Pancreas (tissue), 10 donors: ENCODE measurements at places on chromosomes 5 and 9. TPM values are rescaled to one million over a fixed set of nuclear protein-coding genes. Genes with fewer than 3 reads are reported as not detected.

The ANKRD18A gene
- 5.9 TPM for total RNA-seq

The NR5A1 gene
- total RNA-seq, result not detected

The KCNV2 gene
- not detected for total RNA-seq

The IFNA21 gene
- total RNA-seq, result not detected

The TLR4 gene
- 3.9 TPM for total RNA-seq

The SYNPO gene
- 31.1 TPM for total RNA-seq

The CDC20B gene
- total RNA-seq, result not detected

The GPR151 gene
- total RNA-seq, result not detected

The PPP2CA gene
- total RNA-seq, result 49.5 TPM

The IL5 gene
- total RNA-seq, result not detected

- DNase-seq, result no peak
- no peak overlapping the region for H3K27ac ChIP-seq
- H3K36me3 ChIP-seq, result no peaks in the 10 kb centered on the region
- H3K4me1 ChIP-seq, result no peaks in the 10 kb centered on the region
- no peaks in the 10 kb centered on the region for H3K27me3 ChIP-seq
- H3K4me3 ChIP-seq, result no peak overlapping the region
Measured at GRCh38 chr5:110269478-110270142, 456.9 kb downstream of the TMEM232 start.

DNA sequence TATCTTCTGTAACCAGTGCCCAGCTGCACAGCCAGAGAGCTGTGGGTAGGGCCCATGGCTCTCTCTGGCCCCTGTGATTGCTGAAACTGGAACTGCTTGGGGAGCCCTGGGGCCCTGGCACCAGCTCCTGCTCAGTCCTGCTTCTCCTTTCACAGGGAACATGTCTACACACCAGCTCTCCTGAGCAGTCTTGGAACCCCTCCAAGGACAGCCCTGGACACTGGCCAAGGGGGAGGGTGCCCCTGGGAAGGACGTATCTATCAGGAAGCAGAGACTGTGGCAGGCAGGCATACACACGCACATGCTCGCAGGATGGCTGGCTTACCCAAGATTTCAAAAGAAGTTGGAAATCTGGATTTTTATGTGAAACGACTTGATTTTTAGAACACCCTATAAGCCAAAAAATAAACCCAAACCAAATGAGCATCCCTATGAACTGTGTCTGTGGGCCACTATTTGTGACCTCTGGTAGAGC is 8.8 kb upstream of the TRAF1 start:
- H3K4me1 ChIP-seq, result peaks cover 19% of the 10 kb centered on the region
- H3K27ac ChIP-seq, result peak overlapping the region; percentile 17
- H3K36me3 ChIP-seq, result no peaks in the 10 kb centered on the region
- H3K27me3 ChIP-seq, result no peaks in the 10 kb centered on the region
- peak; percentile 100 for DNase-seq

DNA sequence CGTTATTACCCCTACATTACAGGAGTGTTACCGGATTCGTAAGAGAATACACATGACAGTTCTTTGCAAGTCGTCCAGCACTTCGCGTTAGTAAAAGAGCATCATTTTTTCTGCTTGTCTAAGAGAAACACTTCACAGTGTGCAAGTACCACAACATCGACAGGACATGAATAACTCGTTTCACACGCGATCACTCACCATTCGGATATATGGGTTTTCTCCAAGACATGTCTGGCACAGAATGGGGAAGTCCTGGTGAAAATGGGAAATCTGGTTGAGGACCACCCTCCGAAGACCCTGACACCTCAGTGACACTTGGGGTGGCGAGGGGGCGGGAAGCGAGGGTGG is 642 bp downstream of the RBM22 start:
- peak overlapping the region; percentile 84 for H3K27ac ChIP-seq
- H3K4me3 ChIP-seq, result peak overlapping the region; percentile 60
- DNase-seq, result no peak
- no peaks in the 10 kb centered on the region for H3K36me3 ChIP-seq
- H3K4me1 ChIP-seq, result peaks cover 9% of the 10 kb centered on the region

DNA sequence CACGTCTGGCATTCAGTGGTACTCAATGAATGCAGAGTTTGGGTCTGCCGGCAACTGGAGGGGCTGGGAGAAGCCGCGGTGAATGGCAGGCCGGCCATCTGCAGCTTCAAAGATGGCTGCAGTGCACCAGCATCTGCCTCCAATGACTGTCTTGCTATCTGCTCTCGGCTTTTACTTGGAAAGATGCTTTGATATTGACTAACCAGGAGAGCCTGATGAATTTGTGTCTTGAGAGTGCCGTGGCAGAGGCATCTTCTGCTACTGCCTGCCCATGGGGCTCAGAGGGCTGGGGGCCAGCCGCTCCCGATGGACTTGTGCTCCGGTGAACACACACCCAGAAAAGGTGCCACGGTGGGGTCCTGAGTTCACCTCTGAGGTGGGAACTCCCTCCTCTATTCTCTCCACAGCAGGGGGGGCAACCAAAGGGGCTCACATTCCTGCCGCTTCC is 164.5 kb downstream of the COL23A1 start:
- no peak overlapping the region for H3K4me3 ChIP-seq
- peaks cover 5% of the 10 kb centered on the region for H3K4me1 ChIP-seq
- no peaks in the 10 kb centered on the region for H3K36me3 ChIP-seq
- DNase-seq, result no peak
- no peaks in the 10 kb centered on the region for H3K27me3 ChIP-seq
- no peak overlapping the region for H3K27ac ChIP-seq

DNA sequence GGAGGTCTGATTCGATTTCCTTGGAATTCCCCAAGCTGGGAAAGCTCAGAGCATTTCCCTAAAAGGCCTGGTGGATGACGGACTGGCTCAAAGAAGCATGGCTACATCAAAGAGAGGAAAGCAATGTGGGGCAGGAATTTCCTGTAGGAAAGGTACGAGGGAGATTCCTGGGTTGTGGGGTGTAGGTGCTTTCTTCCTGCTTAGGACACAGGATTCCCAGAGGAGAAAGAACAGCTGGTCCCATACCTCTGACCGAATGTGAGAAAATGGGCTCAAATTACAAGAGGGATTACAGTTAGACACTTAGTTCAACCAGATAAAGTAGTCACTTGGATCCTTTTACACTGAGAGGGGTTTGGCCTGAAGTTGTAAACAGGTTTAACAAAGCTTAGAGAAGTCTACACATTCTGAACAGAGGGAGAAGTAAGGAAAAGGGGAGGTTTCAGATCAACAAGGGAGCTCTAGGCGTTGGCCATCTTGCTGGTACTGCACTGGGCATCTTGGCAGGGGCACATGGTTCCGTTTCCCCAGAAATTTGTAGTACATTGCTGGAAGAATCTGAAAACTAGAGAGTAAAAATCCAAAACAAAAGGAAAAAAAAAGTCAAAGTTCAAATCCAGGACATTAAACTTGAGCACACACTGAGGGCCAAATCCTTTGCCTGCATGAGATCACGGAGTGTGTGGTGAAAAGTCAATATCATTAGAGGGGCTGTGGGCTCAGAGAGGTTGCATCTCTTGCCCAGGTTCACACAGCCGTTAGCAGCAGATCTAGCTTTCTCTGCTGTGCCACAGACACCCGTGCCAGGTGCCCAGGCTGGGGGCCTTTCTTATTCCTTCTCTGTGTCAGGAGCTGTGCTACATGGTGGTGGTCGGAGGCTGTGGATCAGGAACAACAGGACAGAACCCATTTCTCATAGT is 171.3 kb downstream of the RGS3 start:
- H3K36me3 ChIP-seq, result no peaks in the 10 kb centered on the region
- no peak for DNase-seq
- no peak overlapping the region for H3K27ac ChIP-seq
- H3K27me3 ChIP-seq, result no peaks in the 10 kb centered on the region
- H3K4me3 ChIP-seq, result no peak overlapping the region

DNA sequence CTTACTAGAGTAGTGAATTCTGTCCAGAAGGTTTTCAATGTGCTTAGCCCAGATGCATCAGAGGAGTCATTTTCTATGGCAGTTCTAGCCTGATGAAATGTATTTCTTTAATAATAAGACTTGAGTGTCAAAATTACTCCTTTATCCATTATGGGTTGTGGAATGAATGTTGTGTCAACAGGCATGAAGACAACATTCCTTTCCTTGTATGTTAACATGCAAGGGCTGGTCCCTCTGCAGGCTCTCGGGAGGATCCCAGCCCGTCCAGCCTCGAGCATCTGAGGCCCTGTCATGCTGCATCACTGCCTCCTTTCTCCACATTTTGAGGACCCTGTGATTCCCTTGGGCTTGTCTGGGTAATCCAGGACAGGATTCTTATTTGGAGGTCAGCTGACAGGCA is 42.9 kb upstream of the FAM120AOS start:
- H3K27ac ChIP-seq, result no peak overlapping the region
- DNase-seq, result no peak
- H3K36me3 ChIP-seq, result peaks cover 32% of the 10 kb centered on the region
- H3K4me1 ChIP-seq, result peaks cover 15% of the 10 kb centered on the region
- H3K27me3 ChIP-seq, result no peaks in the 10 kb centered on the region

DNA sequence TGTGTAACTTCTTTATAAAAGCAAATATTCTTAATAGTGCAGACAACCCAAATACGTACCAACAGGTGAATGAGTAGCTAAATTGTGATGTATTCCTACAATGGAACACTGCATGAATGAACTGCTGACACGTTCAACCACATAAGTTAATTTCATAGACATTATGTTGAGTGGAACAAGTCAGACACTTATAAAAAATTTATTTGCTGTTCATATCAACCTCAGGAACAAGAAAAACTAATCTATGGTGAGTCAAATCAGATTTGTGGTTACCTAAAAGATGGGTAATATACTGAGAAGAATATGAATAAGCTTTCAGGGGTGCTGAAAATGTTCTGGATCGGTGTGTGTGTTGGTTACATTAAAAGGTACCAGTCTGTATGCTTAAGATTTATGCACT is 35.7 kb downstream of the INVS start:
- no peak overlapping the region for H3K27ac ChIP-seq
- H3K36me3 ChIP-seq, result no peaks in the 10 kb centered on the region
- no peaks in the 10 kb centered on the region for H3K27me3 ChIP-seq
- DNase-seq, result no peak

DNA sequence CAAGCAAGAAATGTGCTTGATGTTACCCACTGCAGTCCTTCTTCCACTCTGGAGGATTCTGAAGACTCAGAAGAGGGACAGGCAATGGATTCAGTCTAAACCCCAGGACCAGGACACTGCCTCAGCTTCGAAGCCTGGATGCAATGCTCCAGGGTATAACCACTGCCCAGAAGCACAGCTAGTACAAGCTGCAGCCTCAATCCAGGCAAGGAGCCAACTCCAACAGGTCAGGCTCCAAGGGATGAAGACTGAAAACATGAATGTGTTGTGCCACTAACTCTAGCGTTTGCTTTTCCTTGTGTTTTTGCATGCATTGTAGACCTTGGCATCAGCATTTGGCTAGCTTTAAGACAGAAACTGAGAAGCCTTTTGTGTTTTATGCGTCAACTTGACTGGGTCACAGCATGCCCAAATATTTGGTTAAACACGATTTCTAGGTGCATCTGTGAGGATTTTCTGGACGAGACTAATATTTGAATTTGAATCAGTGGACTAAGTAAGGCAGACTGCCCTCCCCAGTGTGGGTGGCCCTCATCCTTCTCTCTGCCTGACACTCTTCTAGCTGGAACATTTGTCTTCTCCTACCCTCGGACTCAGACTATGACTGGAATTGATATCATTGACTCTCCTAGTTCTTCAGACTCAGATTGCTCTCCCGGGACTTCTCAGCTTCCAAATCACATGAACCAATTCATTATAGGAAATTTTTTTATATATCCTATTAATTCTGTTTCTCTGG is 20.5 kb upstream of the GPX3 start:
- H3K27ac ChIP-seq, result no peak overlapping the region
- no peak overlapping the region for H3K4me3 ChIP-seq

DNA sequence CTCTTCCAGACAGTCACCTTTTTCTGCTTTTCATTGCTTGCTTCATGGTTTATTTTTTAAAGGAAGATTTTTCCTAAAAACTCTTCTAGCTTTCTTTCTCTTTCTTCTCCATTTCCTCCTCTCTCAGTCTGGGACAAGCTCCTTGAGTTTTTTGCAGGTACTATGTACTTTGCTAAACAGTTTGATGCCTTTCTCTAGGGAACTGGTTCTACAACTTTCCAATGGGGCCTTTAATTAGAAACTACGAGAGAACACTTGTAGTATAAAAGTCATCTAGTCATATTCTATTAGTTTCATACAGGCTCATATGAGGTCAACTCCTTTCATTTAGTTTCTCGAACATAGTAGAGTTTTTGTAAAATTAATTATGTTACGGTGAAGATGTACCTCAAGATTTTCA is 189.6 kb downstream of the DOCK8 start:
- H3K4me3 ChIP-seq, result no peak overlapping the region
- H3K36me3 ChIP-seq, result no peaks in the 10 kb centered on the region
- DNase-seq, result no peak
- no peaks in the 10 kb centered on the region for H3K27me3 ChIP-seq
- H3K27ac ChIP-seq, result no peak overlapping the region

DNA sequence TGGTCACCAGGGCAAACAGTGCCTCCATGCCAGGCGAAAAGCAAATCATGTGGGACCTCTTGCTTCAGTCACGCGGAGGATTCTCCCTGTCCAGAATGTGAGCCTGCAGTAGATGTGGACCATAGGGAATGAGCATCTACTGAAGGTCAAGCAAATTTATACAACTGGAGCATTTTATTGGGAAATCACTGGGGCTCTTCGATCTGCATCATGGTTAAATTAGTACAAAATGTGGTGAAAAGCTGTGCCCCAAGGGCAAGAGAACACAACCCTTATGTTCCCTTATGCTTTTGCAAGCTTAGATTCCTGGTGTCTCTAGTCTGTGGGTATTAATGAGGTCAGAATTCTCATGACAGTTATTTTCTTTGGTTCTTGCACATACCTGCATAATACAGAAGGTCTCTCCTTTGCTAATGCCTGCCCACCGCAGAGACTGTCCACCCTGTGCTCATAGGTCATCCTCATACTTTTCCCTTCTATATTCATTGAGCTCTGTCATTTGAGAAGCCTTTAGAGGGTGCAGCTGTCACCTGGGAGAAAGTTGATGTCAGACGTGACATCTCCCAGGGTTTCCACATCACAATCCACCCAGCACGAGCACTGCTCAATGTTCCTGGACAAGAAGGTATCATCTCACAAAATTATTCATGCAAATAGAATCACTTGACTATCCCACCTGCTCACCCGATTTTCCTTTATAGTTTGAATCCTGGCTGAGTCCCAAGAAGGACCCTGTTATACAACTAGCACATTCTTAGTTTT is 111.7 kb downstream of the NXNL2 start:
- no peaks in the 10 kb centered on the region for H3K36me3 ChIP-seq
- no peak overlapping the region for H3K4me3 ChIP-seq
- H3K4me1 ChIP-seq, result no peaks in the 10 kb centered on the region
- no peak for DNase-seq
- H3K27ac ChIP-seq, result no peak overlapping the region

GRCh38 chr5:116452774-116453368 is 121.8 kb downstream of the SEMA6A start:
- H3K27me3 ChIP-seq, result no peaks in the 10 kb centered on the region
- no peak overlapping the region for H3K4me3 ChIP-seq
- no peaks in the 10 kb centered on the region for H3K36me3 ChIP-seq
- H3K4me1 ChIP-seq, result no peaks in the 10 kb centered on the region

DNA sequence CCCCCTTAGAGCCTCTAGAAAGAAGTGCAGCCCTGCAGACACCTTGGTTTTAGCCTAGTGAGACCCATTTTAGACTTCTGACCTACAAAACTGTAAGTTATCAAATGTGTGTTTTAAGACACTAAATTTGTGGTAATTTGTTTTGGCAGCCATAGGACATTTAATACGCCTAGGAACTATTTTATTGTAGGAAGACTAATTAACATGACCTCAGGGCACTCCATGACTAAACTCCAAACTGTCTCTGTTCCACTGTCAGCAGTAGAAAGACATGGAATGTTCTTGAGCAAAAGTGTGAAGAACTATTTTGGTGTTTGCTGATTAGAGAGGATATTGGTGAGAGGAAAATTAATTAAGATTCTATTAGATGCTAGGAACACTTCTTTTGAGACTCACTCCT is 4.1 kb upstream of the APC start:
- no peak overlapping the region for H3K27ac ChIP-seq
- H3K4me3 ChIP-seq, result no peak overlapping the region
- H3K4me1 ChIP-seq, result peaks cover 6% of the 10 kb centered on the region
- H3K27me3 ChIP-seq, result no peaks in the 10 kb centered on the region
- no peak for DNase-seq
